Umbilical cord (tissue), 2 donors: ENCODE measurements at places on chromosomes 12 and 14.

- DNase-seq: peak; percentile 71
These were observed 1.1 kb upstream of the MBD6 start for GRCh38 chr12:57521525-57522010.

DNA sequence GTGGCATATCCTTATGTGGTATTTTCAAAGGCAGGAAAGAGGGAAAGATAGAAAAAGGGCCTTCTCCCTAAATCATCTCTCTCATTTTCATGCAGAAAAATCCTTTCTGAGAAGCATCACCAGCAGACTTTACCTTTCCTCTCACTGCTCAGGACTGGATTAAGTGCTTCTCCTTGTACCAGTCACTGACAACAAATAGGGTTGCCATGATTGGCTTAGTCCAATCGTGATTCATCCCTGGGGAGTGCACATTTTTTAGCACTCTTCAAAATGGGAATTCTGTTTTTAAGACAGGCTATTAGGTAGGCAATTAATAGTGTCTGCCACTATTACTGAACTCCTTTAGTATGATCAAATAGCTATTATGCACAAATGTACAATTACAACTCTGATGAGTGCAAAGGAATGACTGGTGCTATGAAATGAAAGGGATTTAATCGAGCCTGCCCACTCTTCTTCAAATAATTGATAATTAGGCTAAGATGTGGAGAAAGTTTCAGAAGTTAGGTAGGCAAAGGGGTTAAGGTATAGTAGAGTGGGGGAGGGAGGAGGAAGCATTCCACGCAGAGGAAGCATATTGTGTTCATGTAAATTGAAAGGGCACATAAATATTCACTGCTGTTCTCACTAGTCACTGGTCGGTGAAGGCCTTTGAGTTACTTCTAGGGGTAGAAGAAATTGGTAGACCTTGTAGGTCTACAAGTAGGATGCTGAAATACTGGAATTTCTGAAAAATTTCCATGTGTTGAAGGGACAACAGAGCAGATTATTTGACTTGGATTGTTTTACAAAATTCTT, 84.0 kb downstream of the MSRB3 start:
- DNase-seq: no peak

- DNase-seq: peak; percentile 47
These were observed 601 bp downstream of the ZNF839 start for GRCh38 chr14:102320033-102320660.

GRCh38 chr14:34374998-34375740, 86.9 kb downstream of the SPTSSA start:
- peak; percentile 65 for DNase-seq

DNA sequence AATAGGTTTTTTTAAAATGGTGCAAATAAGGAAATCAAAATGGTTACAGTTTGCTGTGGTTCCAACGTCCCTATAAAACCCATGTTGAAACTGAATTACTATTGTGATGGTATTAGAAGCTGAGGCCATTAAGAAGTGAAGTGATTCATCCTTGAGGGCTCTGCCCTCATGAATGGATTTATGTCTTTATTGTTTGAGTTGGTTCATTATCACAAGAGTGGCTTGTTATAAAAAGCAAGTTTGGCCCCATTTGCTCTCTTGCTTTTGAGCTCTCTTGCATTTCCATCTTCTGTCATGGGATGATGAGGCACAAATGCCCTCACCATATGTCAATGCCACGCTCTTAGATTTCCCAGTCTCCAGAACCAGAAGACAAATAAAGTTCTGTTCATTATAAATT, 62.3 kb downstream of the PRKD1 start:
- DNase-seq: no peak

- no peak for DNase-seq
These were observed 25.9 kb downstream of the PIGH start for GRCh38 chr14:67574156-67574555.
